Esophagus muscularis mucosa (tissue), 4 donors: ENCODE measurements at places on chromosomes 12 and 14. TPM values are rescaled to one million over a fixed set of nuclear protein-coding genes. Genes with fewer than 3 reads are reported as not detected.
A peak's percentile ranks its signal among the peaks of the same experiment; 100 is the strongest.

- no peak for DNase-seq
- no peaks in the 10 kb centered on the region for H3K27me3 ChIP-seq
- H3K36me3 ChIP-seq: no peaks in the 10 kb centered on the region
- H3K4me3 ChIP-seq: no peak overlapping the region
- H3K4me1 ChIP-seq: peaks cover 50% of the 10 kb centered on the region
- peak overlapping the region; percentile 1 for H3K27ac ChIP-seq
These were observed 27.9 kb downstream of the PCNX1 start for GRCh38 chr14:70935135-70935534.

GRCh38 chr12:63292471-63293221, 141.6 kb upstream of the AVPR1A start:
- H3K4me1 ChIP-seq: no peaks in the 10 kb centered on the region
- H3K27ac ChIP-seq: no peak overlapping the region
- H3K4me3 ChIP-seq: no peak overlapping the region
- H3K36me3 ChIP-seq: no peaks in the 10 kb centered on the region

DNA sequence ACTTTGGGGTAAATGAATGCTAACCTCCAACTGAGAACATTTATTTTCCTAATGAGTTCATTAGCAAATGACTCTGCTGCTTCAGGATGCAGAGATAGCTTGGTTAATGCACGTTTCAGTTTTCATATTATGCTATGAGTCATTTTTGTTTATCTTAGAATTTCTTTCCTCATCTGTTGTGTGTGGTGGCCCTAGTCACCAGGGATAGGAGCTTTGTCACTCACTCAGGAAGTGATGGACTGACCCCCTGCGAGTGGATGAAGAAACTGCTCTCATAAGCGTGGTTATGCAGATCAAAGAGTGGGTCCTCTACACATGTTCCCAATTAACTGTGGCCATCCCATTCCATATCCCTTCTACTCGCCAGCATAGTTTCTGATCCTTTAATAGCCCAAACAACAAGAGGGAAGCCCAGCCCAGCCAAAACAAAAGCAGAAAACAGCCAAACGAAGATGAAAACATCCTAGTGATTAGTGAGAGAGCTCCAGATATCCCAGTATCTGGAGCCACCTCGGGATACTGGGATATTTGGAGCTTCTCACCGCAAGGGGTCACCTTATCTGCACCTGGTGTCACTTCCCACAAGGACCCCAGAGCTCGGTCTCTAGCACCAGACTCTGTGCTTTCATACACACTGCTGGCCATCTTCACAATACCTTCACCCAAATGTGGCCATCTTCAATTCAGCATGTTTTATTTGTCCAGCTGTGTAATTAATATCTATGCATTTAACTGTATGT, 8.6 kb downstream of the TC2N start:
- H3K4me1 ChIP-seq: peaks cover 16% of the 10 kb centered on the region
- no peak overlapping the region for H3K4me3 ChIP-seq
- no peaks in the 10 kb centered on the region for H3K36me3 ChIP-seq
- no peaks in the 10 kb centered on the region for H3K27me3 ChIP-seq

Gene EIF2B1
- 97.2 TPM for total RNA-seq

DNA sequence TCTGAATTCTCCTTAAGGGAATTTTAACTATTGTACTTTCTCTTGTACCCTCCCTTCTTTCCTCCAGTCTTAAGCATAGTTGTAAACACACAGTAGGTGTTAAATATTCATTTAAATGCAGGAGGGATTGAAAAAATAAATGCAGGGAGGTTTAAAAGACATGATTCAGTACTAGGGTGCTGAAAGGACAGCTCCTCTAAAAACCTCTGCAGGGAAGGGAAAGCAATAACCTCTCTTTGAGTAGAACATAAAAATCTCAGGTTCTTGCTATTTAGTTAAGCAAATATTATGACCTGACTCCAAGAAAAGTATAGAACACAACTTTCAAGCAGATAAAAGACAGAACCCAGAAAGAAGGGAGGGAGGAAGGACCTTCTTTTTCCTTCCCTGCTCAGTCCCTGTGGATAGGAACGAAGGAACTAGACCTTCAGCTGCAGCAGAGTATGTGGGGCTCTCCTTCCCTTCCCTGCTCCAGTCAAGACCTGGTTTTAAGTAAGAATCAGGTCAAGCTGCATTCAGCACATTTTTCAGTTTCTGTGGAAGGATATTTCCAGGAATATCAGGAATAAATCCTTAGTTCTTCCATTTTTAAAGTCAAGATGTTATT, 4.7 kb downstream of the MAP3K9 start:
- H3K27ac ChIP-seq: no peak overlapping the region
- DNase-seq: no peak
- no peak overlapping the region for H3K4me3 ChIP-seq
- peaks cover 17% of the 10 kb centered on the region for H3K4me1 ChIP-seq

DNA sequence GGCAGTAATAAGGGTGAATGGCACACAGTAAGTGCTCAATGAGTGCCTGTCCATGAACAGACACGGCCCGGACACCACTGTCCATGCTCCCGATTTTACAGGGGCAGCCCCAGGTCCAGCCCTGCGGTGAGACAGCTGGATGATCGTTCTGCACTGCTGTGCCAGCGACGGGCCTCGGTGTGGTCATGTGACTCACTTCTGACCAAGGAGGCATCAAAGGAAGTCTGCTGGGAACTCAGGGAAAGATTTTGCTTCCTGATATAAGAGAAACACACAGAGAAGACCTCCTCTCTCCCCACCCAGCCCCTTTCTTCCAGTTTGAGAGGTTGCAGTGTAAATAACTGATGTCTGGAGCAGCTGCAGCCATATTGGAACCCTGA, 126.6 kb downstream of the SCARB1 start:
- peaks cover 44% of the 10 kb centered on the region for H3K4me1 ChIP-seq
- no peak for DNase-seq
- H3K4me3 ChIP-seq: peak overlapping the region; percentile 21

- H3K27ac ChIP-seq: peak overlapping the region; percentile 88
- no peaks in the 10 kb centered on the region for H3K36me3 ChIP-seq
- peak overlapping the region; percentile 36 for H3K4me3 ChIP-seq
These were observed 18.4 kb downstream of the LMO3 start for GRCh38 chr12:16587514-16587913.

- no peak overlapping the region for H3K4me3 ChIP-seq
- H3K27me3 ChIP-seq: no peaks in the 10 kb centered on the region
- no peak for DNase-seq
These were observed 1166.3 kb downstream of the GALC start for GRCh38 chr14:86826661-86827060.

GRCh38 chr12:105980533-105980932, 158.2 kb downstream of the NUAK1 start:
- H3K27ac ChIP-seq: no peak overlapping the region
- H3K4me3 ChIP-seq: no peak overlapping the region
- no peaks in the 10 kb centered on the region for H3K36me3 ChIP-seq
- no peak for DNase-seq

DNA sequence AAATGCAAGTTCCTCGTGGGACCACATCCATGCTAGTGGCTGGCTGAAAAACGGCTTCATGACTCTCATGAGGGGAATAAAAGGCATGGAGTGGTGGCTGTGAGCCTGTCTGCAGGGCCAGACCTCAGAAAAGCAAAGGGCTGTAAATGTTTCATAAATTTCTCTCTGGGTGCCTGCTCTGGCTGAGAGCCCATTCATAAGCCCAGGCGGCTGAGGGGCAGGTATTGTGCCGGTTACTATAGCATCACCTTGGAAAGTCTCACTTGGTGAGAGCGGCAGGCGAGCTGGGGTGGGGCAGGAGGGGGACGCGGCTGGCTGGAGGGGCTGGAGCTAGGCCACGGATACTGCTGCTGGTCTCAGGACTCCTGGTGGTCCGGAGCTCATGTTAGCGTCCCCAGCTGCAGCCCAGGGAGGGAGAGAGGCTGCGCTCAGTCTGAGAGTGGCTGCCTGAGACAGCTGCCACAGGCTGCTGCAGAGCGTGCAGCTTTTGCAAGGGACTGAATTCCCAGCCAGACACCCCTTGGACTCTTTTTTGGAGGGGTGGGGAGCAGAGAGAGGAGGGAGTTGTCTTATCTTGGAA, at the start of gene SLC17A8:
TSS of gene SLC17A8 (plus strand) at position 431 of the 580 bp plus-strand sequence. CDS start 318 bp downstream, outside the sequence.
- H3K27ac ChIP-seq: no peak within 1 kb of the TSS
- no peaks in the 10 kb centered on the region for H3K36me3 ChIP-seq
- DNase-seq: no peak
- no peaks in the 10 kb centered on the region for H3K4me1 ChIP-seq
- H3K4me3 ChIP-seq: no peak within 1 kb of the TSS
- no peaks in the 10 kb centered on the region for H3K27me3 ChIP-seq

DNA sequence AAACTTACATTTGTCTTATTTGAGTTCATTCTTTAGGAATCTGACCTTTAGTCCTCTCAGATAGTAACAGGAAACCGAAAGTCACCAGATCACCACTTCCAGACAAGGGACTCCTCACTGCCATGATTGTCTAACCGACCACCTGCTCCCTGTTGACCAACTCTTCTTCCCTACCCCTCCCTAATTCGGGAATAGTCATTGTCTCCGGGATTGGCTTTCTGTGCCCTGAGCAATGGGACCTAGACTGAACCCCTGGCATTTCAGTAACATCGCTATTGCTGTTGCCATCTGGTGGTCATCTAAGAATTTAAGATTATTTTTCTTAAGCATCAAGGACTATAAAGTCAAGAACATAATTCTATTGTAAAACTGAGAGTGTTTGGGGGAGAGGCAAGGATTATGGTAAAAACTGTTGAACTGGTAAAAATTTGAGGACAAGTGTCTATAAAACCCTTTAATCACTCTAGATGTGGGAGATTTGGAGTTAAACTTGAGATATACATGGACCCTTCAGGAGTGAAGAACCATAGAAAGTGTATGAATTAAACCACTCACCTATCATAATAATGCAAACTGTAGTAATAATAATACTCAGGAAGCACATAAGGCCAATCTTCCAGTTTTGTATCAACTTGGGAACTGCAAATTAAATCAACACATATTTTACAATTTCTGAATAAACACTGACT, 6.3 kb downstream of the CLEC2A start:
- no peaks in the 10 kb centered on the region for H3K36me3 ChIP-seq
- no peaks in the 10 kb centered on the region for H3K27me3 ChIP-seq
- DNase-seq: no peak
- peak overlapping the region; percentile 41 for H3K4me3 ChIP-seq
- H3K4me1 ChIP-seq: no peaks in the 10 kb centered on the region

- H3K27ac ChIP-seq: no peak overlapping the region
- no peak overlapping the region for H3K4me3 ChIP-seq
- DNase-seq: no peak
These were observed 225.8 kb downstream of the CRADD start for GRCh38 chr12:93902736-93903562.

DNA sequence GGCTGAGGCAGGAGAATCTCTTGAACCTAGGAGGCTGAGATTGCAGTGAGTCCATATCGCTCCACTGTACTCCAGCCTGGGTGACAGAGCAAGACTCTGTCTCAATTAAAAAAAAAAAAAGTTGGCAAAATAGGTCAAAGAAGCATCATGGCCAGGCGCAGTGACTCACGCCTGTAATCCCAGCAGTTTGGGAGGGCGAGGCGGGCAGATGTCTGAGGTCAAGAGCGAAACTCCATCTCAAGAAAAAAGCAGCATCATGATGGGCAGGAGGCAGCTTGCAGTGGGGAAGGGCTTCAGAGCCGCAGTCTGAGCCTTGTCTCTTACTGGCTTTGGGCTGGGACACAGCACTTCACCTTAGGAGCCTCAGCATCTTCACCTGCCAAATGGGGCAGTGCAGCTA, 21.4 kb downstream of the TEAD4 start:
- peaks cover 8% of the 10 kb centered on the region for H3K4me1 ChIP-seq
- no peak for DNase-seq
- no peaks in the 10 kb centered on the region for H3K27me3 ChIP-seq
- H3K4me3 ChIP-seq: no peak overlapping the region

Gene BHLHE41
- 6.3 TPM for total RNA-seq

DNA sequence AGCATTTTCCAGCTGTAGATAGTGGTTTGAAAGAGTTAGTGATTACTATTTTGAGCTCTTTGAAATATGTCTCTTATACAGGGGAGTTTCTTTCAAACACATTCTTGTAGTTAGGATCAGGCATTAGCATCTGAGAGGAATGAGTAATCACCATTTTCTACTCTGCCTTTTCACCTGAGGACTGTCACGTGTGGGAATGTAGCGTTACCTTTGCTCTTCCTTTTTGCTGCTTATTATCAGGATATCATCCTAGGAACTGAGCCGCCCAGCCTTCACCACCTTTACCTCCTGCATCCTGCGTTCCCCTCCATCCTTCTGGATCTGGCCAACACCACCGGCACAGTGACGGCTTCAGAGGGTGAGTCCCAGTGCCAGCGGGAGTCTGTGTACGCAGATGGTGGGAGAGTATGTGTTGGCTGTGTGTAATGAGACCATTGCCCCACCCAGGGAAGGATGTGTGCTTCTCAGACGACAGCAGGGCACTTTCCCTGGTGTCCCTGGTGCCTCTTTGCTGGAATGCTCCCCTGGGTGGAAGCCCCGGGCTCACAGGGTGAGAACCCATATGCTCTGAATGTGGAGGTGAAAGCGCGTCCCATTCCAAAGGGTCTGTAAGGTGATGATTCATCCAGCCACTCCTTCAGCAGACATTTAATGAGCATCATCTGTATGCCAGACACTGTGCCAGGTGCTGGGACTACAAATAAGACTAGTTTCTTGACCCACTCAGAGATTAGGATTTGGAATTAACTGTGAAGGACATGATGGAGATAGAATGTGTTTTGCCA, 27.5 kb downstream of the GSG1 start:
- DNase-seq: no peak
- no peaks in the 10 kb centered on the region for H3K27me3 ChIP-seq
- no peak overlapping the region for H3K27ac ChIP-seq
- no peak overlapping the region for H3K4me3 ChIP-seq

- H3K27ac ChIP-seq: peak overlapping the region; percentile 98
- no peaks in the 10 kb centered on the region for H3K36me3 ChIP-seq
These were observed 903 bp upstream of the PPP4R3A start for GRCh38 chr14:91511043-91511383.

DNA sequence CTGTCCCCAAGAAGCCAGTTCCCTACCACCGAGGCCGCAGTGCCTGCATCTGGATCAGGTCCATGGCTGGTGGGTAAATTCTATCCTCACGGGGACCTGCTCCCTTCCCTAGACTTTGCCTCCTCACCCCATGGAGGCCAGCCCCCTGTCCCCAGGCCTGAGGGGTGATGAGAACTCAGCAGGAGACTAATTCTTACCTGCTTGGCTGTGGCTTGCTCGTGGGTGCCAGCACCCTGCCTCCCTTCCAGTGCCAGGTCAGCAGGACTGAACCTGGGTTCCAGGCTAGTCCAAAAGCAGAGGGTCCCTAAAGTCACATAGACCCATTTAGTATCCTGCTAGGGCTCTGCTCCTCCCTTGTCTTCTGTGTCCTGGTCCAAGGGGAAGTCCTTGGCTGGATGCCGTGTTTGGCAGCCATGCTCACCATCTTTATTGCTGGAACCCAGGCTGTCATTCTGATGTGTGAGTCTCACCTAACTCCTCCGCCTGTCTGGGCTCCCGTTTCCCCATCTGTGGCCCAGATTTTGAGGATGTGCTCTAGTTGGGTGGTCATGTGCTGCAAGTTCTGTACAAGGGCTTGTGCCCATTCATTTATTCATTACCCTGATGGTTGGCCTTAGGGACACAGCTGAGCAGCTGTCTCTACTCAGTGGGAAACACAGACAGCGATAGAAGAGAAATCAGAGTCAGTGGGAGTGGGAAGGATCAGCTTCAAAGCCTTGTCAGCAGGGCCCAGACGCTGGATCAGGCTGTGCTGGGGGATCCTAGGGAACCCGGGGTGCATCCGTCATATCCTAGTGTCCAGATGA, 949 bp downstream of the PLBD2 start:
- H3K4me3 ChIP-seq: peak overlapping the region; percentile 70
- H3K4me1 ChIP-seq: peaks cover 34% of the 10 kb centered on the region
- no peak for DNase-seq
- no peaks in the 10 kb centered on the region for H3K27me3 ChIP-seq
